ENCODE measurements at places on chromosomes 12 and 14. TPM values are rescaled to one million over a fixed set of nuclear protein-coding genes. Genes with fewer than 3 reads are reported as not detected.

The CCDC60 gene
- total RNA-seq: 2.3 TPM

- no peaks in the 10 kb centered on the region for H3K4me1 ChIP-seq
- no peak overlapping the region for H3K27ac ChIP-seq
- DNase-seq: no peak
- no peak overlapping the region for H3K4me3 ChIP-seq
- no peaks in the 10 kb centered on the region for H3K36me3 ChIP-seq
- H3K27me3 ChIP-seq: no peaks in the 10 kb centered on the region
Measured at GRCh38 chr14:82180139-82180538, 646.5 kb upstream of the SEL1L start.

DNA sequence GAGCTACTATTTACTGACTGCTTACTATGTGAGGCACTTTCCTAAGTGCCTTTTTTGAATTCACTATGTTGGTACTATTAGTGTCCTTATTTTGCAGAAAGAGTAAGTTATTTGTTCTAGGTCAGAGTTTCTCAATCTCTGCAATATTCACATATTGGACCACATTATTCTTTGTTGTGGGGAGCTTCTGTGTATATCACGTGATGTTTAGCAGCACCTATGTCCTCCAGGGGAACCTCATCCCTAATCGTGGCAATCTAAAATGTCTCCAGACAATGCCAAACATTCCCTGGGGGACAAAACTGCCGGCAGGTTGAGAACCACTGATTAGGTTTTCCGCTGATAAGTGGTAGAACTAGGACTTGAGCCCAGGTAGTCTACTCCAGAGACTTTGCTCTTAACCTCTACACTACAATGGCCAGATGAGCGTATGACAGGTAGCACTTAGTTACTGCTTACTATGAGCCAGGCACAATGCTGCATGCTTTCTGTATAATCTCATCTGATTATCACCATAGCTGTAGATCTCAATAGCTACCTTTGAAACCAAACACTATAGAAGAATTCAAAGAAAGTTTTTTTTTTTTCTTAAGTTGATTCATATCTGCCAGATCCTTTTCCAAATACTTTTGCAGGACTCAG, 38.9 kb downstream of the NELL2 start:
- H3K27ac ChIP-seq: no peak overlapping the region
- no peaks in the 10 kb centered on the region for H3K4me1 ChIP-seq
- DNase-seq: no peak
- H3K4me3 ChIP-seq: no peak overlapping the region
- H3K36me3 ChIP-seq: no peaks in the 10 kb centered on the region
- no peaks in the 10 kb centered on the region for H3K27me3 ChIP-seq

DNA sequence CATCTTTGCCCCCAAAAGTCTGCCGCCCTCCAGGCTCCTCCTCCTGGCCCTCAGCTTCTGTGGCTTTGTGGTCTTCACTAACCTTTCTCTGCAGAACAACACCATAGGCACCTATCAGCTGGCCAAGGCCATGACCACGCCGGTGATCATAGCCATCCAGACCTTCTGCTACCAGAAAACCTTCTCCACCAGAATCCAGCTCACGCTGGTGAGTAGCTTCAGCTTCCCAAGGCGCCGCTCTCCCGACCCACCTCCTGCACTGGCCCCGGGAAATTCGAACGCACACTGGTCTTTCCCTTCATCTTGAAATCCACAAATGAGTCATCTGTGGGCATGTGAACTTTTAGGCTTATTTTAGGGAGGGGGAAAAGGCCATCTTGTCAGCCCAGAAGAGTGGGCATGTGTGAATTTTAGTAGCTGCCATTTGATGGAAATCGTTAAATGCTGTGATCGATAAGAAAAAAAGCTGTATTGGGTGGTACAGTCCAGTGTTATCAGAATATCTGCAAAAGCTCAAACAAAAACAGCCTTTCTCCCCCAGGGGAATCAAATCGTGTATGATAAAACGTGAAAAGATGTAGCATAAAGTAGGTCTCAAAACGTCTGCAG, 700 bp downstream of the SLC35E3 start:
- no peaks in the 10 kb centered on the region for H3K27me3 ChIP-seq
- H3K4me3 ChIP-seq: peak overlapping the region; percentile 52
- peak overlapping the region; percentile 90 for H3K27ac ChIP-seq
- peaks cover 20% of the 10 kb centered on the region for H3K4me1 ChIP-seq
- peak; percentile 29 for DNase-seq
- H3K36me3 ChIP-seq: peaks cover 6% of the 10 kb centered on the region

DNA sequence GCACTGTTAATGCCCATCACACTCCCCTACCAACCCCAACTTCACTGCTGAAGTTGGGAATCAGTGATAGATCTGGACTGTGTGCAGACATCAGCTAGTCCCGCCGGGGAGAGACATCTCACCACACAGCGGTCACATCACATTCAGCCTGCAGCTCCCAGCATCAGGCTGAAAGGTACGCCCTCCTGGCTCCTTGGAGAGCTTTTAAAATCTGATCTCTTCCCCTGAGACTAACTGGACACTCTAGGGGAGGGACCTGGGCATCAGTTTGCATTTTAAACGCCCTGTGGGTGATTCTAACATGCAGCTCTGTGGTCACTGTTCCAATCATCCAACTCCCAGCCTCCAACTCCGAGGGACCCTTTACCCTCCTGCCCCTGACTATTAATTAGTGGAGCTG, 58.4 kb downstream of the CCDC85C start:
- no peak overlapping the region for H3K4me3 ChIP-seq
- H3K4me1 ChIP-seq: peaks cover 6% of the 10 kb centered on the region
- H3K36me3 ChIP-seq: no peaks in the 10 kb centered on the region
- H3K27ac ChIP-seq: no peak overlapping the region
